ENCODE measurements at places on chromosomes 4 and X.

DNA sequence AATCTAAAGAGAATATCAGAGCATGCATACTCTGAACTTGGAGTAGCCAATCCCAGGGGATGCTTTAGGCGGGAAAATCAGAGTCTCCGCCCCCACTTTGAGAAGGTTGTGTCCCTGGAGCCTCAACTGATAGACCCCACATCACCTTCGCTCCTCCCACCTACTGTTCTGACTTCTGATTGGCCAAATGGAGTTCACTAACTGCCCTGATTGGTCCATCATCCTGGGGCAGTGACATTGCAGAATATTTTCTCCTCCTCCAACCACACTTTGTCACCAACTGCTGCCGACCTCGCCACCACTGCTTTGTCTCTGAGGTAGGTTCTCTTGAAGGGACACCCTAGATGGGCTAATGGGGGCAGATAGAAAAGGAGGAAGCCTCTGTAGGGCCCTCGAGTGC is 22.7 kb upstream of the SPACA5B start:
- no peak for DNase-seq

- no peak for DNase-seq
Measured at GRCh38 chr4:147011411-147011810, 65.7 kb upstream of the TTC29 start.

- no peak for DNase-seq
Measured at GRCh38 chr4:143025081-143025704, 159.5 kb upstream of the USP38 start.

DNA sequence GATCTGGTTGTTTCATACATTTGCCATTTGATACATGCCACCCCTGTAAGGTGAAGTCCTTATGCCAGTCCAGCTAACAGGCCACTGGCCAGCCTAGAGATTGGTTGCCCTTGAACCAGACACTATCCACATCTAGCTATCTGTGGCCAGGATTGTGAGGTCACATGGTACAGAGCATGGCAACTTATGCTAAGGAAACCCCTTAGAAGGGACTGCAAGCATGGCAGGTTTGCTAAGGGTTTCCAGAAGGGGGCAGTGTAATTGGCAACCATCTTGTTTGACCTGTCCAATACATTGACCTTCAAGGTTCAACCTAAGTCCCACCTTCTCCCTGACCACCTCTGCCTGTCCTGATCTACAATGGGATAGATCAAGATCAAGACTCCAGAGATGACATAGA is 47.5 kb downstream of the SMC1A start:
- no peak for DNase-seq

- no peak for DNase-seq
Measured at GRCh38 chrX:53280331-53281320, 758 bp downstream of the IQSEC2 start.

DNA sequence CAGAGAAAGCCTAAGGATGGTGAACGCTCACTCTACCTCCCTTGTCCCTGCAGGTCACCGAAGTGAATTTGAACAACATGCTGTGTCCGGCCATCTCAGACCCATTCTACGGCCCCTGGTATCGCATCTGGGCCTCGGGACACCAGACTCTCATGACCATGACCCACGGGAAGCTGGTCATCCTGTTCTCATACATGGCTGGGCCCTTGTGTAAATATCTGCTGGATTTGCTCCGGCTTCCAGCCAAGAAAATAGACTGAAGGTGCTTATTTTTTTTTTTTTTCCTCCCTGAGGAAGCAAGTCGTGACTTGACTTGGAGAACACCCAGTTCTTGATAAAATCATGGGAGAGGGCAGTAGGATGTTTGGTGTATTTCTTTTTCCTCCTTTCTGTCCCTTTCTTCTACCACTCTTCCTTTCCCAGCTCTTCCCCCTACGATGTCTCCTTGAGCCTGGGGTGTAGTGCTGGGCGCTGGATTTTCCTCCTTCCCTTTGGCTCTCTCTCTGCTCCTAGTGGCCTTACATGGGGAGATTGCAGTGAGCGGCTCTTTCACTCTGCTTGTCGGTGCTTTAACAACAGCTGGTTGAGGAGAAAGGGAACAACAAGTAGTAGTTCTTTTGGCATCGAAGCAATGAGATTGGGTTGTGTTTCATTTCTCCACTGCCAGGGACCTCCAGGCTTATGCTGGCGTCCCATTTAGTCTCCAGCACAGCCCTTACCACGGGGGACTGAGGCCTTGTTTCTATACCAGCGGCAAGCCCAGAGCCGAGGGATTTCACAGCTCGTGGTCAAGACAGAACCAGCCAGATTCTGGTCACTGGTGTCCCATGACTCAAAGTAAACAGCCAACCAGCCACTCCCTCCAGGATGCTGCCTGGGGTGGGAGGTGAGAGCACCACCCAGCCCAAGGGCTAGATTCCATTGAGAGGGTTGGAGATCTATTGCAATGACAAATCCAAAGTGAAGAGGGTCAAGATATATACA is 144.4 kb downstream of the AMMECR1 start:
- no peak for DNase-seq

- no peak for DNase-seq
Measured at GRCh38 chr4:153852501-153852900, 63.6 kb upstream of the SFRP2 start.

- no peak for DNase-seq
Measured at GRCh38 chr4:145414841-145415240, 66.8 kb upstream of the SMAD1 start.

- DNase-seq, result no peak
Measured at GRCh38 chr4:113078066-113078465, 28.6 kb downstream of the ANK2 start.

GRCh38 chr4:7067452-7068278 is at the start of gene GRPEL1:
Gene GRPEL1 (minus strand): TSS chr4:7068064. CDS start chr4:7068032, 32 bp downstream.
- peak; percentile 100 for DNase-seq

GRCh38 chr4:8025668-8026067 is 86.0 kb upstream of the AFAP1 start:
- no peak for DNase-seq

DNA sequence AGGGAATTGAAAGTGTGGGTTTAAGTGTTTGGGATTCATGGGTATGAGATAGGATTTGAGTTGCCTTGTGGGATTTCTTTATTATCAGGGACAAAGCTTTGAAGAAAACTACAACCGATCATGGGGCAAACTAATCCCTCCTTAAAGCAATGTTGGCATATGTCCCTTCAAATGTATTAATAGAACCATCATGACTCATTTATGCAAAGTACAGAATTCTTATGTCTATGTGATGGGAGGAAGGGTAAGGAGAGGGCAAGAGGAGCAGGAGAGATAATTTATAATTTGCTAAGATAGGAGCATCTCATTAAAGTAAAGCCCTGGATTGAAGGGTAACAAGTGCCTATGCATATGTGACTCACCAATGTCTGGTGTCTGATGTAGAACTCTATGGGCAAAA is 94.2 kb downstream of the PHEX start:
- no peak for DNase-seq

- no peak for DNase-seq
Measured at GRCh38 chrX:15214588-15214987, 55.3 kb downstream of the ASB9 start.

DNA sequence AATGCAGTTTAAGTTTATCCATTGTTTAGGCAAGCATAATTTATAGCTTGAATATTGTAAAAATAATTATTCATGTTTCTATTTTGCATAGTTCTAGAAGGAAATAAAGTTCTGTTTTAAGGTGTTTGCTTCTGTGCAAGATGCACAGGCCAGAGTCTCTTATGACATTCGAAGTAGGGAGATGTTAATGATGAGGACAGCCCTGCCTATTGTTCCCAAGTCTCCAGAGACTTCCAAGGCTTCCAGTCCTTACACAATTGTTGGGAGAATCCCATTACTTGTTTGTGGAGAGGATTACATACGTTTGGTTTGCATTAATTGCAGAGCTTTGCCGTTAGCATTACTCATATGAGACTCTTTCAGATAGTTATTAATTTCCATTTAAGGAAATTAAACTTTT is 96.2 kb upstream of the ANK2 start:
- DNase-seq, result no peak

DNA sequence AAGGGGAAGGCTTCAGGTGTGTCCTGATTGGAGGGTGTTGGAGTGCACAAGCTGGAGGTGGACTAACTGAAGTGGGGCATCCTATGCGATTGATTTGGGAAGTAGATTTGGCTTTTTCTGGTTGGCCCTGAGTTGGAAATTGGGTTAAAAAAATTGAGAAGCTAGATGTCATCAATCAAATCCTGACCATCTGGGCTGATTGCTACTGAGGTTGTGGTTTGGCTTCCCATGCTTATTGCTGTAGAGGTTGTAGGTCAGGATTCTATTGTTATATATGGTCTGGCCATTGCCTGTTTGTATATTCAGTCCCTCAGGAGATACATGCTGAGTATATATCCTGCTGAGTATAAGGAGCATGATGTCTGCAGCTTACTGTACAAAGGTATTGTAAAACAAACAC is 7.7 kb upstream of the ZNF81 start:
- DNase-seq, result no peak

- no peak for DNase-seq
Measured at GRCh38 chr4:170374770-170375169, 285.0 kb upstream of the AADAT start.

DNA sequence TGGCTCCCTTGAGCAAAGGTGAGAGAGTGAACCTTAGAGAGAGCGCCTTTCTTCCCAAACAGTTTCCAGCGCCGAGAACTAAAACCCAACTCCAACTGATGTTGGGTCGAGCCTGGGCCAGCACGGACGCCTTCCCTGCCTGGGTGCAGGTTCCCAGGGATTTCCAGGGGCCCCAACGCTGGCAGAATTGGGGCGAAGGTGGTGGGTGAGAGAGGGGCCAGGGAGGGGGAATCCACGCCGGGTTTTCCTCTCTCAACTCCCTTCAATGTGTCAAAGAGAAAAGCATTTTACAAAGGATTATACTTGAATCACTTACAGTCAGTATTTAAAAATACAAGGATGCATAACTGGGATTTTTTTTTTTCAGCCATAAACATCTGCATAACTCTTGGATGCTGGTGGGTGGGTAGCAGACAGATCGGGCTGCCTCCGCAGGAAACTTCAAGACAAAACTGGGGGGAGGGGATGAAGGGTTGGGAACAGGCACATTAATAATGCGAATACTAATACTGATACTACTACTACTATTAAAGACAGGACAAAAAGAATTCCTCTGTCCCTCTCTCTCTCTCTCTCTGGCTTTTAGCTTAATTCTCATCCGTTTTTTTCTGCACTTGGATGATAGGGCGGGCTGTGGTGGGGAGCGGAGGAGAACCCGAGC is 1.3 kb upstream of the ARX start:
- no peak for DNase-seq

- DNase-seq, result no peak
Measured at GRCh38 chrX:77453190-77453589, 6.0 kb downstream of the FGF16 start.

GRCh38 chrX:145405012-145405411 is 157.7 kb downstream of the SPANXN1 start:
- DNase-seq, result no peak

DNA sequence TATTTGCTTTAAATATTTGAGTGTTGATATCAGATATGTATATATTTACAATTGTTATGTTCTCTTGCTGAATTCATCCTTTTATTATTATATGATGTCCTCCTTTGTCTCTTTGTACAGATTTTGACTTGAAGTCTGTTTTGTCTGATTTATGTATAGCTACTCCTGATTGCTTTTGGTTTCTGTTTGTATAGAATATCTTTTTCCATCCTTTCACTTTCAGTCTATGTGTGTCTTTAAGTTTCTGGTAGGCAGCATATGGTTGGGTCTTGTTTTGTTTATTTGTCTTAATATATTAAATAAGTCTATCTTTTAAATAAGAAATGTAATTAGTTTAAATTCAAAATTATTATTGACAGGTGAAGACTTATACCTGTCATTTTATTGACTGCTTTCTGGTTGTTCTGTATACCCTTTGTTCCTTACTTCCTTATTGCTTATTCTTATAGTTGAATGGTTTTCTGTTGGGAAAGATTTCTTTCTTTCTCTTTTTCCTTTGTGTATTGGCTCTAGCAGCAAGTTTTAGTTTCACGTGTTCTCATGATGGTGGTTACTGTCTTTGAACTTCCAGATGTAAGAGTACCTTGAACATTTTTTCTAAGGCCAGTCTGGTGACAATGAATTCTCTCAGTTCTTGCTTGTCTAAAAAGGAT is 31.1 kb downstream of the RAB28 start:
- no peak for DNase-seq

DNA sequence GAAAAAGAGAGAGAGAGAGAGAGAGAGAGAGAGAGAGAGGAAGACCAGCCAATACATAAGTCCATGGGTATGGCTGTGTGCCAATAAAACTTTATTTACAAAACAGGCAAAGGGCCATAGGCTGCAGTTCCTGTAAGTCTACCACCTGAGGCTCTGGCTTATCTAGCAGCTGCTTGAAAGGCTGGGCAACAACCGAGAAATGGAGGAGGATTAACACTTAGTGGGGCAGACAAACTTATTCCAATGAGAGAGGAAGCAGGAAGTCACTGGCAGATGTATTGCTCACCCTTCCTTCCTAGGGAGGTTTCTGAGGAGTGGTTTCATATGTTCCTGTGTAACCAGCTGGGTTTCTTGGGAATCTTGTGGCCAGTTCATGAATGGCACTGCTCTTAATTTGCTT is 4.7 kb upstream of the GPR143 start:
- no peak for DNase-seq

GRCh38 chrX:45801554-45801953 is 600.9 kb upstream of the DIPK2B start:
- no peak for DNase-seq

DNA sequence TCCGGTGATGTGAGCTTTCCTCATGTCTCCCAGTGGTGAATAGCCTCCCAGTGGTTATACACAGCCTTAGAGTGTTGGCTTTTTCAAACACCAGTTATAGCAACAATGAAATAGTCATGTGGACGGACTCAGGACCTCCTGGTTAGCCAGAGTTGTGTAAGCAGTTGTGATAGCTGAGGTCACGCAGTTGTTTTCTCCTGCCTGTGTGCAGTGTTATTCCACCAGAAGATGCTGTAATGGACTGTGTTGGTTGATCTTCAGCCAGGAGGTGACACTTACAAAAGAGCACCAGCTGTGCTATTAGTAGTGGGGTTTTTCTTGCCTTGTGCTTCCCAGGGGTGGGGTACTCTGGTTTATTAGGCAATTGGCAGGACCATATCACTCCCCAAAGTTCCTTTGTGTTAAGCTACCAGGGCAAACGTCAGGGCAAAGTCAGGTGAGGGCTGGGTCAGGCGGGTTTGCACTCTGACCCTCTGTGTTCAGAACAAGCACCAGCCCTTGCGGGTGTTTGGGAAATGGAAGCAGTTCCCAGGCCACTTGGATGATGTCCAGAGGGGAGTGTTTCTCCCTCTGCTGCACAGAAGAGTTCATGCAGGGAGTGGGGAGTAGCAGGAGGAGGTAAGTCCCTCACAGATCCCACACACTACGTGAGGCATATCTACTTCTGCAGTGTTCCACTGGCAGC is 252.6 kb downstream of the TMEM47 start:
- no peak for DNase-seq

Data from stimulated activated CD8-positive, alpha-beta memory T cell treated with anti-CD3 and anti-CD28 coated beads, Interleukin-4, amount 100 ng/mL, for 24 hours (primary cell).